Activated T-helper 1 cell treated with anti-CD3 and anti-CD28 coated beads, Interleukin-2, amount 50 U/mL, for 16 hours (primary cell): ENCODE measurements at places on chromosomes 3 and 15.

GRCh38 chr3:151925419-151925818 lies 52.0 kb downstream of the SUCNR1 start:
- no peak for DNase-seq

- DNase-seq = no peak
These were observed 14.2 kb upstream of the CD200R1L start for GRCh38 chr3:112860898-112861297.

DNA sequence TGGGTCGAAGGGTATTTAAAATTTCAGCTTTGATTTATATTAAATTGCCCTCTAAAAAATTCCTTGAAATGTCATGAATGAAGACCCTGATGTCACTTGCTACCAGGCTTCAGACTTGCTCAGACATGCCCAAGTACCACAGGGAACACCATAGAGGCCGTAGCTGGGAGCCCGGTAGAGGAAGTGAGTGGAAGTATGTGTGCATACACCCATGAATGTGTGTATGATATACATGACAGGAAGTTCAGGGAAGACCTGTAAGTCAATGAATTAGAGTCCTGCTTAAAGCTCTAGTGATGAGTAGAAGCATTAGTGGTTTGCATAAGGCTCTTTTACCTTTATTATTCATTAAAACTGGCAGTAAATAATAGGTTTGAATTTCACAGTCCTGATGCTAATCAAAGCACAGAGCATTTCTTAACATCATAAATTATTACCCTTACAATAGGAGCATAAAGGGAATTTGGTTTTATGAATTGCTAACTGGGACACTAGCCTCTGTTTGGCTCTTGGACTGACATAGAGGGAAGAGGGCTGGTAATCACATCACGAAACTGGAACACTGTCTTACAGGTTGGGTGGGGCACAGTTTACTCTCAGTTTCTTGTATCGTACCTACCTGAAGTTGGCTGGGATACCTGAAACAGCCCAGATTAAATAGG lies 144.4 kb downstream of the CHST2 start:
- no peak for DNase-seq

DNA sequence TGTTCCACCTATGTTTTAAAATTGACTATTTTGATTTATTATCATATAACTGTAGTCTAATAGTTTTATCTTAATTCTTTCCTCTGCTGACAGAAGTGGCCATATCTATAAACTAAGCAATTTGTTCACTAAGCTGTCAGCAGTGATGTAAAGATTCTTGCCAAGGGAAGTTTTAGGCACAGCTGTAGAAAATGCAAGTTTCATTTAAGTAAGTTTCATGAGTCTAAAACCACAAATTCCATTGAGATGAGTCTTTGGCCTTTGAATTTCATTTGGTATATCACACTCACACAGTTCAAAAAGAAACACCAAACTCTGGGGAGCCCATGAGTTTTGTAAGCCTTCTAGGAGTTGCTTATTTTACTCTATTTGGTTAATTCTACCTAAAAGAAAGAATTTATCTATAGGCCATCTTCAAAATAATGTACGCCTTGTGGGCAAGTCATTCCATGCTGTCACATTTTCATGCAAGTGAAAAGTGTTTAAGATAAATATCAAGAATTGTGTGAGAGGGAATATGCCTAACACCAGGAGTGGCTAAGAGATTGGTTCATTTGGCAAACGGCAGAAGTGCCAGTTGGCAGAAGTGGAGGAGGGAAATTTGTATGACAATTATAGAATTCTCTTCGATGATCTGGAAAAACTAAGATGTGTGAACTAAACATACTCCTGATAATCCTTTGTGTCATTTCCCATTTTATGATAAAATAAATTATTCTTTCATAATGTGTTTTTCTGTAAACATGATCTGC lies 292.9 kb downstream of the ZIC4 start:
- no peak for DNase-seq

GRCh38 chr15:44102675-44103254 lies 92.3 kb downstream of the FRMD5 start:
- DNase-seq = no peak

GRCh38 chr3:144859161-144859560 lies 887.5 kb downstream of the DIPK2A start:
- DNase-seq = no peak

- DNase-seq = no peak
These were observed 360.4 kb downstream of the EFHB start for GRCh38 chr3:19573644-19574043.

- no peak for DNase-seq
These were observed 115.6 kb downstream of the RFX7 start for GRCh38 chr15:56128081-56128480.

GRCh38 chr15:96049766-96050165 lies 280.7 kb upstream of the NR2F2 start:
- no peak for DNase-seq
